ENCODE measurements at places on chromosomes 1 and 21.

- DNase-seq = no peak
Observed at GRCh38 chr1:160293020-160293968, 8.4 kb upstream of the PEX19 start.

- DNase-seq = no peak
Observed at GRCh38 chr1:209062863-209063262, 520.7 kb upstream of the CAMK1G start.

GRCh38 chr1:109802901-109803561 lies 39.3 kb upstream of the EPS8L3 start:
- DNase-seq = no peak

GRCh38 chr1:100423832-100424337 lies 71.6 kb downstream of the CDC14A start:
- no peak for DNase-seq

GRCh38 chr1:162235241-162235800 lies 141.3 kb downstream of the SPATA46 start:
- DNase-seq = no peak

GRCh38 chr21:15831497-15831896 lies 101.7 kb downstream of the USP25 start:
- no peak for DNase-seq

DNA sequence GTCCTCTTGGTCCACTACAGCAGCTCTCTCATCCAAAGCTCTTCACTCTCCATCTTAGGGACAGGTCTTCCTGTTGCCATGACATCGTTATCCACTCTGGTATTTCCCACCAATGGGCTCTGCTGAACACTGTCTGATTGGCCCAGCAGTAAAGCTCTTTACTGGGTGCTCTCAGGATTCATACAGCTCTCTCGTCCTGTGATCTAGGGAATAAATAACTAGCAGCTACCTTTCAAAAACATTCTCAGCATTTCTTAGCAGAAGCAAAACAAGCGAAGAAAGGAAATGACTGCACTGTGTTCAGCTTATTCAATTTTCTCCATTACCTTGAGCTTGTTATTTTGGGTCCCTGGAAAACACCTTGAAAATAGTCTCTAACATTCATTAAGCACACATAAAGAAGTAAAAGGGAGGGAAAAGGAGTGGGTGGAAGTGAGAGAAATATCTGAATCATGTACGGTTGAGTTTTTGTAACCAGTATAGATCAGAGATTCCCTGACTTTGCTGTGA lies 163.4 kb upstream of the SGIP1 start:
- no peak for DNase-seq

- no peak for DNase-seq
Observed at GRCh38 chr1:177385760-177386698, 215.3 kb downstream of the BRINP2 start.

GRCh38 chr1:42551180-42551579 lies 88.1 kb downstream of the CCDC30 start:
- no peak for DNase-seq

GRCh38 chr1:55276671-55277376 lies 61.7 kb upstream of the USP24 start:
- no peak for DNase-seq

DNA sequence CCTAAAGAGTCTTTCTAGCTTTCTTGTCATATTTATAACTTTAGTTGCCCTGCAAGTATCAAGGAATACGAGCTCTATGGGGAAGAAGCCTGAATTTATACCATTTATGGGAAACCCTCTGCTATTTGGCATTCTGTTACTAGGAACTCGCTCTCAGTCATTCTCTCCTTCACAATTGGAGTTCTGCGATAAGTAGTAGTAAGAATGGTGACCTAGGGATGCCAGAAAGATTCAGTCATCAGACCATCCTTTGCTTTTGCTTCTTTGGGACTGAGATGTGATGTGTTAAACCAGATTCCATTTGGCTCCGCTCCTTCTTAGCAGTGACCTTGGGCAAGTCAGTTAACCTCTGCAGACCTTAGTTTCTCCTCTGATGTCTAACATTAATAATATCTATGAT lies 256.5 kb downstream of the FGGY start:
- DNase-seq = no peak

GRCh38 chr1:44014365-44015104 lies 16.7 kb downstream of the SLC6A9 start:
- no peak for DNase-seq

DNA sequence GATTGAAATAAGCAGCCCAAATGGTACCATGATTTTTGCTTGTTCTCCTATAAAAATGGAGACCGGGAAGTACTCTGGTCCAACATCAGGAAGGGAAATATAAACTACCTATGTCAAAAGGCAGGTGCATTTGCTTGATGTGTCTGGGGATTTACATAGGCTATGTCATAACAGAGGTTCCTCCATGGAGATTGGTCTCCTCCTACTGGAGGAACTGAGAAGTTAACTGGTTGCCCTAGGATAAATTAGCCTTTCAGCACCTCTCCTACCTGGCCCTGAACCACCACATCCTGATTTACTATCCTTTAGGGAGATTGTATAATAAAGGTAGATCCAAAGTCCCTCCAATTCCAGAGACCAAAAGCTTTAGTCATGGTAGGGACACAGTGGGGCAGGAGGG lies 1109.3 kb upstream of the B3GALT2 start:
- no peak for DNase-seq

GRCh38 chr1:18541046-18541795 lies 60.5 kb downstream of the KLHDC7A start:
- DNase-seq = no peak

DNA sequence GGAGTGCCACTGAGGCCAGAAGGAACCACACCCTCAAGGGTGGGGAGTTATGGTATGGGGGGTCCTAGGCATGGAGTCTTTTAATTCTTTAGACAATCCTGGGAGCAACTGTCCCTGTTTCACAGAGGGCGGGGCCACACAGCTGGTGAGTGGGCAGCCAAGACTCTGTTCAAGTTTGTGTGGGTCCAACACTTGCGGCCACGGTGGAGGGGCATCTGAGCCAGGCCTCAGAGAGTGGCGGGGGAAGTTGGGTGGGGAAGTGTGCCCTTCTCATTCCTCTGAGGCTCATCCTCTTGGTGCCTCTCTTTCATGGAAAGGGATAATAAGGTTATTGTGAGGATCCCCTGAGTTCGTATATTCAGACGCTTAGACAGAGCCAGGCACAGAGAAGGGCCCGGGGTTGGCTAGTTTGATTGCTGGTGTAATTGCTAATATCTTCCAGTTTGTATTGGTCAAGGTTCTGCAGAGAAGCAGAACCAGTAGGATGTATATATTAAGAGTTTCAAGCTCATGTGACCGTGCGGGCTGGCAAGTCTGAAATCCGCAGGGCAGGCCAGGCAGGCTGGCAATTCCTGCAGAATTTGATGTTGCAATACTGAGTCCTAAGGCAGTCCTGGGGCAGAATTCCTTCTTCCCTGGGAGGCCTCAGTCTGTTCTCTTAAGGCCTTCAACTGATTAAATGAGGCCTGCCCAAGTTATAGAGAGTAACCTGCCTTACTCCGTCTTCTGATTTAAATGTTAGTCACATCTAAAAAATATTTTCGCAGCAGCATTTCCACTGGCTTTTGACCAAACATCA lies 15.9 kb downstream of the PCSK9 start:
- DNase-seq = no peak

GRCh38 chr1:34808051-34808810 lies 15.4 kb downstream of the GJA4 start:
- no peak for DNase-seq

GRCh38 chr1:192557841-192558595 lies 17.6 kb upstream of the RGS1 start:
- no peak for DNase-seq

- no peak for DNase-seq
Observed at GRCh38 chr1:31814631-31815306, 1.1 kb downstream of the SPOCD1 start.

DNA sequence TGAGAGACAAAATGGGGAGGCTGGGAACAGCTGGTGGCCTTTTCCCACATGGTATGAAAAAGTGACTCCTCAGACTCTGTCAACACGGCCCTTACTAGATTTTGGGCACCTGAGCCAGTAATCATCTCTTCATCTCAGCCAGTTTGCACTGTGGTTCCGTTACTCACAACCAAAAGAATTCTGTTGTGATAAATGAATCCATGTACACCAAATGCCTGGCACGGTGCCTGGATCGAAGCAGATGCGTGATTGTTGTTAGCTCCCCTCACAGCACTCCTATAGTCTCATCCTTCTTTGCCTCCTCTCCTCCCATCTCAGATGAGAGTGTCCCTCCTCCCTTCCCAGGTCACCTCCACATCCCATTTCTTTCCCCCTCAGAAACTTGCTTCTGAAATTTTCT lies 57.9 kb upstream of the GJB5 start:
- no peak for DNase-seq

DNA sequence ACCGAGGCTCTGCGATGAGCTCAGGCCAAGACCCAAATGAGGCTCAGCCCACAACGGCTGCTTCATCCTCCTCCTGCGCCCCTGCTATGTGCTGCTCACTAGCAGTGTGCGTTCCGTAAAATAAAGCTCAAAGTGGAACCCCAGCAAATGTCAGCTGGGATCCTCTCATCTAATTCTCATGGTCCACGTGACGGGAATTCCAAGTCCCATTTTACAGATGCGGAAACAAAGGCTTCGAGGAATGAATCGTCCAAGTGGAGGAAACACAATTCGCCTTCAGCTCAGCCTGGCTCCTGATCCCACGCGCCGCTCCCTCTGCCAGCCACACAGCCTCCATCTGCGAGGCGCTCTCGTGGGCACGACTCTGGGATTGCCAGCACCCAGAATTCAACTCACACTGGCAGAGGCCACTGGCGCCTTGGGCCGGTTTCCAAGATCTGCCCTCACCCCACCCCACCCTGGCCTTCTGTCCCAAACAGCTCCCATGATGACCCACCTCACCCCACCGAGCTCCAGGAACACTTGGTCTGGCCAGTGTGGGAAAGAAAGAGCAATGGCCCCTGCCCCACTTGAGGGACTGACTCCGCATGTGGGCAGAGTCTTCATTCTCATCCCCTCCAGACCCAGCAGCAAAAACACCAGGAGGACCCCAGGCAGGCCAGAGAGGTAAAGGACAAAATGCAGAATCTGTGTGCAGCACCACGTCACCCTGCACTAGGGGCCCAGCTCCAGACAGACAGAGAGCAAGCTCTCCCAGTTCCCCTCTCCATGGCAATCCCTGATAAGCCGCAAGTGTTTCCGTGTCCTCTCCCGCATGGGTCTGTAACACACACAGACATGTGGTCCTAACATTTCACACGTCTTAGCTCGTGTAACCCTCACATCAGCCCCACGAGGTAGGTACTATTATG lies 10.5 kb downstream of the CASZ1 start:
- DNase-seq = no peak

DNA sequence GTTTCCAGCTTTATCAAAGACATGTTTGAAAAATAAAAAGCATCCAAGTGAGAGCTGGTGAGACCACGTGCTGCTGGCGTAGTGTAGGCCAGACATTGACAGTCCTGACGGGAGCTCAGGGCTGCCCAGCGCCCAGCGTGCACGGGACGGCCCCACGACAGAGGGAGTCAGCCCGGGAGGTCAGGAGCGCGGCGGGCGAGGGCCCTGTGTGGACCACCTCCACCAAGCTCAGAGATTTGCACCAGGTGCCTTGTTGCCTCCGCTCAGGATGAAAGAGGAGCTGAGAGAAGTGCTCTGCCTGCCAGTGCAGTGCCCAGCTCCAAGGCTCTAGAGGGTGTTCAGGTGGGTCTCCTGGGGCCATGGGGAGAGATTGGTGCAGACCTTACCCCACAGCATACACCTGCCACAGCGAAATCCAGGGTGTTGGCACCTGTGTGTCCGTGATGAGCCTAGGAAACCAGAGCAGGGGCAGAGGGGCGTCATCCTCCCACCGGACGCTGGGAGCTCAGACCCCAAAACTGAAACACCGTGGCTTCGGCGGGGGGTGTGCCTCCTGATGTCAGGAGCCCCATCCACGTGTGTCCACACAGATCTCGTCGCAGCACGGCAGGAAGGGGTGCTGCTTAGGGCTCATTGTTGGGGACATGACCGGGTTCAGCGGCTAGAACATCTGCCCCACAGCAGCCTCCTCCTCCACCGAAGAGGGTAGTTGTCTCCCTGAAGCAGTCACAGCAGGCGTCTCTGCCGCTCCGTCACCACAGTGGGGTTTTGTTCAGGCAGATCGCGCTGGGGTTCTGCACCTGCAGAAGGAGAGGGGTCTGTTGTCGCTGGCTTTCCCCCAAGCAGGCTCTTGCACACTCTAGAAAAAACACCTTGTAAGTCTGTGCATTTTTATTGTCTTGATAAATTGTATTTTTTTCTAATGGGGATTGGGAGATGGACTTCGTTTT lies 64.2 kb downstream of the POFUT2 start:
- no peak for DNase-seq

- DNase-seq = no peak
Observed at GRCh38 chr1:192903142-192903541, 94.3 kb downstream of the RGS2 start.

DNA sequence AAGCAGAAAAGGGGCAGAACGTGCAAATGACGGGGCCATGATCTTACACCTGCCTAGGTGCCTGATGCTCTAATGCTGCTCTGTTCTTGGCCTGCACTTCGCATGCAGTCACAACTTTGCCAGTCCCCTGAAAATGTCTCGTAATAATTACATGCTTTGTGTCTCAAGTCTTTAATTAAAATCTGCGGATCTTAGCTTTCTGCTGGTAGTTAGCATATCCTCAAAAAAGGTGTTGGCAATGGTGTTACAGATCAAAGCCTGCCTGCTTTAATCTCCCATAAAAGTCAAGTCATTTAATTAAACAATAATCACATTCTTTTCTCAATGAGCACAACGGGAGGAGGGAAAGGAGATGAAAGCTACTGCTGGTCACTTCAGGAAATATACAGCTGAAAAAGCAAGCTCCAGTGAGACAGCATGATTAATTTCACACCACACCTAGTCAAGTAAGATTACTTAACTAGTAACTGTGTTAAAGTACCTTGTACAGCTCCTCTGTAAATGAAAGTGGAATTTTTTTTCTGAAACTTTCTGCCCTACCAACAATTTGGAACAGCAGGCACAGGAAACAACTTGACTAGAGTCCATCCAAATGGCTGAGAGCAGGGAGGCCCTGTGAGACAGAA lies 45.8 kb downstream of the STX6 start:
- no peak for DNase-seq

GRCh38 chr1:13780780-13781179 lies 80.8 kb downstream of the PRDM2 start:
- DNase-seq = no peak

- no peak for DNase-seq
Observed at GRCh38 chr1:68470388-68470970, 20.7 kb upstream of the RPE65 start.

GRCh38 chr1:1021010-1021919 lies 1.3 kb downstream of the AGRN start:
- DNase-seq = no peak
